Right lobe of liver (tissue), 6 donors: ENCODE measurements at places on chromosomes 3 and 15. TPM values are rescaled to one million over a fixed set of nuclear protein-coding genes. Genes with fewer than 3 reads are reported as not detected.

Gene CCR9
- 0.07 TPM for total RNA-seq

Gene IL5RA
- total RNA-seq = not detected

Gene LRRN1
- total RNA-seq = 0.12 TPM

Gene ISLR2
- total RNA-seq = not detected

Gene GPR160
- 1.8 TPM for total RNA-seq

Gene PPCDC
- 5.9 TPM for total RNA-seq

- H3K4me1 ChIP-seq = no peaks in the 10 kb centered on the region
- no peak overlapping the region for H3K4me3 ChIP-seq
- no peak overlapping the region for H3K27ac ChIP-seq
These were observed 594.0 kb upstream of the CCDC54 start for GRCh38 chr3:106783231-106783630.

DNA sequence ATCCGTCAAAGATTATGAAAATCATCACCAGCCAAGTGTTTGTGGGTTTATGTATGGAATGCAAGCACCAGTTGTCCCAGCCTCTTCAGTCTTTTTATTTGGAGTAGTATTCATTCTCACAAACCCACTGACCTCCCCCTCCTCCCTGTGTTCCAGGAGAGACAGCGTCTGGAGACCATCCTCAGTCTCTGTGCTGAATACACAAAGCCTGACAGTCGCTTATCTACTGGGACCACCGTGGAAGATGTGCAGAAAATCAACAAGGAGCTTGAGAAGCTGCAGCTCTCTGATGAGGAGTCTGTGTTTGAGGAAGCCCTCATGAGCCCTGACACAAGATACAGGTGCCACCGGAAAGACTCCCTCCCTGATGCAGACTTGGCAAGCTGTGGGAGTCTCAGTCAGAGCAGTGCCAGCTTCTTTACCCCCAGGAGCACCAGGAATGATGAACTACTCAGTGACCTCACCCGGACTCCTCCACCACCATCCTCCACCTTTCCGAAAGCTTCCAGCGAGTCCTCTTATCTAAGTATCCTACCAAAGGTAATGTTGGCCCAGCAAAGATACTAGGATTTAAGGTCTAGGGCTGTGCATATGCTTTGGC, 54.2 kb downstream of the PHLDB2 start:
- H3K27ac ChIP-seq = no peak overlapping the region
- no peaks in the 10 kb centered on the region for H3K36me3 ChIP-seq
- H3K27me3 ChIP-seq = no peaks in the 10 kb centered on the region
- no peak for DNase-seq

- no peaks in the 10 kb centered on the region for H3K27me3 ChIP-seq
- H3K27ac ChIP-seq = no peak overlapping the region
- no peak for DNase-seq
- H3K4me3 ChIP-seq = no peak overlapping the region
- no peaks in the 10 kb centered on the region for H3K4me1 ChIP-seq
These were observed 16.9 kb downstream of the IP6K1 start for GRCh38 chr3:49769286-49769915.

GRCh38 chr3:180253283-180253682, 216.5 kb upstream of the PEX5L start:
- H3K27me3 ChIP-seq = no peaks in the 10 kb centered on the region
- no peak for DNase-seq
- no peaks in the 10 kb centered on the region for H3K4me1 ChIP-seq

GRCh38 chr3:43063114-43063513, 42.8 kb downstream of the POMGNT2 start:
- no peak overlapping the region for H3K4me3 ChIP-seq
- no peaks in the 10 kb centered on the region for H3K4me1 ChIP-seq
- H3K27ac ChIP-seq = no peak overlapping the region
- H3K27me3 ChIP-seq = no peaks in the 10 kb centered on the region

DNA sequence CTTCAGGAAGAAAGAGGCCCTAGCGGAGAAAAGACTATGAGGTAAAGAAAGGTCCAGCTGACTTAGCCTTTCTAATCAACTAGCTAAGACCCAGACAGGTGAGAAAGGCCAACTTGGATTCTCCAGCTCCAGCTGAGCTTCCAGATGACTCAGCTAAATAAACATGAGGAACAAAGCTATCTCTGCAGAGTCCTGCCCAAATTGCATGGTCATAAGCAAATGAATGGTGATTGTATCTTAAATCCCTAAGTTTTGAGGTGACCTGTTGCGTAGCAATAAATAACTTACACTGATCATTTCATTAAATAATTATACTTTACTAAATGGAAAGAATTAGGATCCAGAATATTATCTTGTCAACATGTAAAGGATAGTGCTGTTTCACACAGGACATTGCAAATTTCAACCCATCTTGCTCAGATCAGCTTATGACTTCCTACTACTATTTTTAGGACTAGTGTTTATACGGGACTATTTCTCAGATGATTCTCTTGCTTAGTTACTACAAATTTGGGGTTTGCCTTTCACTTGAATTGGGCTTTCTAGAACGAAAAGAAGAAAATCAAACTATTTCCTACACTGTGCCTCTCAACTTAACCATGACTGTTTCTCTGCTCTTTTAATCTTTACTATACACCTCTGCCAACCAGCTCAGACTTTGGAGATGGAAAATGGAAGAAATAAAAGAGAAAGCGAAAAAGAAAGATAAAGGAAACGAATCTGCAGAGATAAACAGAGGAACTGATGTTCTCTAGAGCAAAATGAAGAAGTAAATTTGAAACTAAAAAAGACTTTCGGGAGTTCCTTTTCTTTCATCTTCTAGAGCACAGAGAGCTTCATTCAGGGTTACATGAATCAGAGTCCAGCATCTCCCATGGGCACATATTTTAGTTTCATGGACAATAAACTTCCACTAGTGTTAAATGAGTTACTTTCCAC, 6.6 kb upstream of the ADGRG7 start:
- H3K27ac ChIP-seq = peak overlapping the region; percentile 66
- H3K36me3 ChIP-seq = no peaks in the 10 kb centered on the region
- H3K27me3 ChIP-seq = no peaks in the 10 kb centered on the region
- no peaks in the 10 kb centered on the region for H3K4me1 ChIP-seq
- DNase-seq = no peak
- no peak overlapping the region for H3K4me3 ChIP-seq

GRCh38 chr15:68541743-68542142, 37.0 kb upstream of the CORO2B start:
- H3K27me3 ChIP-seq = no peaks in the 10 kb centered on the region
- DNase-seq = no peak
- H3K4me3 ChIP-seq = no peak overlapping the region
- H3K4me1 ChIP-seq = no peaks in the 10 kb centered on the region
- H3K36me3 ChIP-seq = no peaks in the 10 kb centered on the region

DNA sequence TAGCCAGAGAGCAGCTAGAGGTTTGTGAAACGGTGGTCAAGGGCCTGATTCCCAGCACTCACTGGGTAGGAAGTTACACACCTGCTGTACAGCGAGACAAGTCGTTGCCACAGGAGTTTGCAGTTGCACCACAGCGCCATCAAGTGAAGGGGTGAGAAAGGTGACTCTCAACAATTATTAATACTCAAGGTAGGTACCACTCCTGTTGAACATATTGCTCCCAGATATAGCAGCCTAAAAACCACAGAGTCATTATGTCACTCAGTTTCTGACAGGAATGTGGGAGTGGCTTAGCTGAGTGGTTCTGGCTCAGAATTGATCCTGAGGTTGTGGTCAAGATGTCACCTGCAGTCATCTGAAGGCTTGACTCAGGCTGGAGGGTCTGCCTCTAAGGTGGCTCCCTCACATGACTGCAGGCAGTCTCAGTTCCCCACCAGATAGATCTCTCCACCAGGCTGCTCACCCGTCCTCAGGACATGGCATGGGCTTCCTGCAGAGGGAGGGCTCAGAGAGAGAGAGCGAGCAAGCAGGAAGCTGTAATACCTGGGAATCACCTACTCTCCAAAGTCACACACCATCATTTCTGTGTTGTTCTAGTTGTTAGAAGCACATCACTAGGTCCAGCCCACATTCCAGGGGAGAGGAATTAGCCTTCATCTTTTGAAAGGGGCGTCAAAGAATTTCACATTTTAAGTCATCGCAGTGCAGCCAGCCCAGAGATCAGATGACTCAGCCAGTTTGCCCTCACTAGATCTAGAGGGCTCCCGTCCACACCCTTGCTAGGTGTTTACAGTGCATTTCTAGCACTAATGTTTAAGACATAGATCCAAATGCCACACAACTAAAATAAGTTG, 17.0 kb upstream of the ANO10 start:
- H3K27ac ChIP-seq = no peak overlapping the region
- no peaks in the 10 kb centered on the region for H3K4me1 ChIP-seq
- no peaks in the 10 kb centered on the region for H3K36me3 ChIP-seq
- H3K4me3 ChIP-seq = no peak overlapping the region
- DNase-seq = no peak

DNA sequence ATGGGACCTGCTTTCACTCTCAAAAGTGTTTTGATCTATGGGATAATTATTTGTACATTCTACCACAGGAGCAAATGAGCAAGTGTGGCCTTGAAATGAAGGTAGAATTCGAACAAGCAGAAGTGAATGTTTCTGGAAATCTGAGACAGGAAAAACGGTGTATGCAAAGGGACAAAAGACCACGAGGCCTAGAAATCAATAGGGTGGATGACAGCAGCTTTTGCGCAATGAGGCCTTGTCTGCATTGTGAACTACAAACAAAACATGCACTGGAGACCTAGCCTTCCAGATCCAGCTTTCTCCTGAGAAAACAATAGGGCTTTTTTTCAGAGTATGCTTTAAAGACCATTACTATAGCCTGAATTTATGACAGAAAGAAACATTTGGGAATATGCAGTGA, 1137.0 kb downstream of the ROBO2 start:
- H3K4me1 ChIP-seq = no peaks in the 10 kb centered on the region
- no peak overlapping the region for H3K27ac ChIP-seq
- no peak overlapping the region for H3K4me3 ChIP-seq
- no peaks in the 10 kb centered on the region for H3K27me3 ChIP-seq
- no peak for DNase-seq
- H3K36me3 ChIP-seq = no peaks in the 10 kb centered on the region

DNA sequence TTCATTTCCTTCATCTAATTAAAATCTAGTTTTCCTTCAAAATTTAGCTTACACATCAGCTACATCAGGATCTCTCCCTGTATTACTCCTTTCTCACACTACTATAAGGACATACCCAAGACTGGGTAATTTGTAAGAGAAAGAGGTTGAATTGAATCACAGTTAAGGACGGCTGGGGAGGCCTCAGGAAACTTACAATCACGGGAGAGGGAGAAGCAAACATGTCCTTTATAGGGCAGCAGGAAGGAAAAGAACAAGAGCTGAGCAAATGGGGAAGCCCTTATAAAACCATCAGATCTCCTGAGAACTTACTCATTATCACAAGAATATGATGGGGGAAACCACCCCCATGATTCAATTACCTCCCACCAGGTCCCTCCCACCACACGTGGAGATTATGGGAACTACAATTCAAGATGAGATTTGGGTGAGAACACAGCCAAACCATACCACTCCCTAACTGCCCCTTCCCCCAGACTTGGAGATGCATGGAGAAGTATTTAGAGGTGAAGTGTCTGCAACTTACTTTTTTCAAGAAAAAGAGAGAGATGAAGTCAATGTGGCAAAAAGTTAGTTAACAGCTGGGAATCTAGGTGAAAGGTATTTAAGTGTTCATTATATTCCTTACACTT, 21.3 kb downstream of the PRTG start:
- H3K36me3 ChIP-seq = no peaks in the 10 kb centered on the region
- no peak for DNase-seq
- H3K4me3 ChIP-seq = no peak overlapping the region
- no peaks in the 10 kb centered on the region for H3K27me3 ChIP-seq
- no peak overlapping the region for H3K27ac ChIP-seq

- H3K4me1 ChIP-seq = no peaks in the 10 kb centered on the region
- H3K4me3 ChIP-seq = no peak overlapping the region
- no peaks in the 10 kb centered on the region for H3K27me3 ChIP-seq
- DNase-seq = no peak
These were observed 8.6 kb upstream of the MCF2L2 start for GRCh38 chr3:183437061-183437460.

DNA sequence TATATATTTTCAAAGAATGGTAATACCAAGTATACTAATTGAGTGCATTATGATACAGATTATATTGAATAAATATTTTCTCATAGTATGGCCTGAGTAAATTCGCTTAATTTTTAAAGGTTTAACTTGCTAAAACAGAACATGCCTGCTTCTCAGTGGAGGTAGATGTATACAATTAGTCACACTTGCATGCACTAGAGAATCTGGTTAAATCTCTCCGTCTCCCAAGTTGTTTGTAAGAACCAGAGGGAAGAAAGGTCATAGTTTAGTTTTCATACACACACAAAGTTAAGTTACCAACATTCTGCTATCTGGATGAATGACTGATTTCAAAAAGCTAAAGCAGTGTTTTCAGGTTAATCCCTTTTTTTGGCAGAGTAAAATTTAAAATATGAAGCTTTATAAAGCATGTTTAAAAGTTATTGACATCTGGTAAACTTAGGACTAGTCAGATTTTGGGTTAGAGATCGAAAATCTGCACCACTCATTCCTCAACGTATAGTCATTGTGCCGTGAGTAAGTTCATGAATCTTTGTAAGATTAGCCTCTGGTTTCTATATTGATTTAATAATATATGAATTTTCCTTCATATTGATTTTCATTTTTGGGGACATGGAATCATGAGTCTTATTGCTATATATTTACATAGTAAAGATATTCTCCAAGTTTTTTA, 117.6 kb upstream of the SAMMSON start:
- no peak overlapping the region for H3K27ac ChIP-seq
- no peaks in the 10 kb centered on the region for H3K36me3 ChIP-seq
- no peaks in the 10 kb centered on the region for H3K4me1 ChIP-seq
- no peaks in the 10 kb centered on the region for H3K27me3 ChIP-seq

- no peaks in the 10 kb centered on the region for H3K27me3 ChIP-seq
- no peaks in the 10 kb centered on the region for H3K36me3 ChIP-seq
- DNase-seq = no peak
- H3K4me1 ChIP-seq = no peaks in the 10 kb centered on the region
- no peak overlapping the region for H3K27ac ChIP-seq
- H3K4me3 ChIP-seq = no peak overlapping the region
These were observed 138.6 kb downstream of the PDCD6IP start for GRCh38 chr3:33936921-33937525.

- H3K4me3 ChIP-seq = no peak overlapping the region
- no peak for DNase-seq
- no peak overlapping the region for H3K27ac ChIP-seq
These were observed 107.1 kb upstream of the TSC22D2 start for GRCh38 chr3:150300852-150301517.

- no peaks in the 10 kb centered on the region for H3K36me3 ChIP-seq
- H3K27ac ChIP-seq = no peak overlapping the region
- no peaks in the 10 kb centered on the region for H3K27me3 ChIP-seq
- H3K4me3 ChIP-seq = no peak overlapping the region
These were observed 22.0 kb downstream of the SLC7A14 start for GRCh38 chr3:170563712-170564423.

GRCh38 chr3:62057339-62058047, 315.9 kb downstream of the FEZF2 start:
- H3K4me3 ChIP-seq = no peak overlapping the region
- peaks cover 6% of the 10 kb centered on the region for H3K4me1 ChIP-seq
- H3K27me3 ChIP-seq = no peaks in the 10 kb centered on the region
- no peak overlapping the region for H3K27ac ChIP-seq
- H3K36me3 ChIP-seq = no peaks in the 10 kb centered on the region
